ENCODE measurements at places on chromosomes 4 and X.

- DNase-seq, result no peak
Measured at GRCh38 chr4:170229006-170229405, 139.2 kb upstream of the AADAT start.

DNA sequence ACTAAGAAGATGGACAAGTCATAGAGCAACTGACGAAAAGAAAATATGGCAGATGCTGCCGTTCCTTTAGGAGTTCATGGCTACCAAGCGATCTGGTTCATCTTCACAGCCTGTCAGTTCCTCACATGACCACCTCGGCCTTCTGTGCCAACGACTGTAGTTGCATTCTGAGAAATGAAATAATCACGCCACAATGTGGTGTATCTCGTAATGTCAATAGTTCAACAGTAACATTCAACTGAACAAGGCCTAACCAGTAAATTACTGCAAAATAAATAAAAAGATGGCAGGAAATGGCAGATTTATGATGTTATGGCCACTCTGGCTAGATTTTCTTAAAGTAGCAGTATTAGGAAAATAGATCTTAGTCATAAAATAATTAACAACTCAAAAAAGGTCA is 4.4 kb downstream of the GPRIN3 start:
- peak; percentile 77 for DNase-seq

DNA sequence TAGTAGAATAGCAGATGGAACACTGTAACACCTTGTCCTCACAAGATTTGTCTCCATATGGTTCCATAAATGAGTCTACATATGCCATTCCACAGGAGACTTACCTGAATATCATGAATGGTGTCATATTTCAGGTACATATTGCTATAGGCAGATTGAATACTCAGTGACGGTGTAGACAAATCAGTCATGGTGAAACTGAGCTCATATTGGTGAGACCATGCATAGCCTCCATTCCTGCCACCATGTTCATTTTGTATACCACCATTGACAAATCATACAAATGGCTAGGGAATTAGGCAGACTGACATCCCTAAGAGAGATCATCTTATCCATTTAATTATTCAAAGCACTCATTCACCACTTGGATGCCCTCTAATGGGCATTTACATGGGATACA is 38.0 kb upstream of the SPP1 start:
- DNase-seq, result no peak

DNA sequence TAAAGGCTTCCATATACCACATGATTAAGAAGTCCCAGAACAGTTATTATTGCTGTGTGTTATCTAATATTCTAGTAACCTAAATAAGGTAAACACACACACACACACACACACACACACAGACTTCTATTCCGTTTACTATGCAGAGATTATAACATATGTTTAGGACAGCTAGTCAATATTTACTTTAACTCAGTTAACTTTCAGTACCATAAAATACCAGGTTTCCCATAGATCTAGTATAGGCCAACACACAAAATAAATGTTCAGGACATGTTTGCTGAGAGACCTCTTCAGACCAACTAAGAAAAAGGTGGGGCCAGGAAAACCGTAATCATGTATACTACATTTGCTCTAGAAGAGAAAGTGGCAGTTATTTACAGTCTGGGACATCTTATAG is 365.5 kb downstream of the KLHL13 start:
- no peak for DNase-seq

DNA sequence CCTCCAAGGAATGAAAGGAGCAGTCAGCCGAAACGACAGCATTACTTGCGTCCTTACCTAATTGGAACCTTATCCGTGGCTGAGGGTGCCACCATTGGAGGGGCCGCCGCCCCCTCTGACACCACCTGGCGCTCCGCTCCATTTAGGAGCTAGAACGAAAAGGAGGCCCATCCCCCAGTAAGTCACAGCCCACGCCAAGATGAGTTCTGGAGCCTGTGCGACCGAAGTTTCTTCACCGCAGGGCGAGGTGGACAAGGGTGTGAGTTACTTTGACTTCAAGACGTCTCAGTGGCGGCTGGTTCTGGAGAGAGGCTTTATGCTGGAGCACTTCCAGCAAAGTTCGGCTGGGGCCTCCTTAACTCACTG is 729 bp upstream of the IRF2 start:
- no peak for DNase-seq

- DNase-seq, result no peak
Measured at GRCh38 chrX:115900425-115900824, 270.1 kb upstream of the AGTR2 start.

DNA sequence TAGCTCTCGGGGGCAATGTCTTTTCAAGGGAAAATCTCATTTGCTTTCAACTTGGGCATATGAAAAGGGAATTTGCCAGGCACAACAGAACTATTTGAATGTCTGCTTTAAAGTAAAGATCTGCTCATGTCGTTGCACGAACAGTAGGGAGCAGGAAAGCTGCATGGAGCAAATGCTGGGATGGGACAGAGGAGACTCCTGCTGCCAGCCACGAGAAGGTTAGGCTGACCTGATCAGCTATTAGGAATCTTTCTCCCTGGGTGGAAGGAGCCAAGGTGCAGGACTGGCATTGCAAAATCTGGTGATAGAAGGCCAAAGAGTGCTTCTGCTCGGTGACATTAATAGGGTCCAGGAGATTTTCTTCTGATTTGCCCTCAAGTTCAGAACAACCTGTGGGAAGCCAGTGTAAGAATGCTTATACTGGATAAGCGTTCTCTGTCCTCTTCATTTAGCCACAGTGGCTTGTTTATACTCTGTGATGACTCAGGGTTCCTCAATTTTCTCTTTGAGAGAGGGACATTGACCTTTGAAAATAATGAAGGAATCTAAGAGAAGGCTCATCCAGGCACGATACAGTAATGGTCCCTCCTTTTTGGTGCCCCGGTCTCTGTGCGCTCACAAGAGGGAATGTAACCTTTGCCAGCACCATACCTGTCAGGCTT is 22.9 kb downstream of the FHL1 start:
- no peak for DNase-seq

GRCh38 chr4:111128327-111128726 is 505.4 kb upstream of the PITX2 start:
- no peak for DNase-seq

DNA sequence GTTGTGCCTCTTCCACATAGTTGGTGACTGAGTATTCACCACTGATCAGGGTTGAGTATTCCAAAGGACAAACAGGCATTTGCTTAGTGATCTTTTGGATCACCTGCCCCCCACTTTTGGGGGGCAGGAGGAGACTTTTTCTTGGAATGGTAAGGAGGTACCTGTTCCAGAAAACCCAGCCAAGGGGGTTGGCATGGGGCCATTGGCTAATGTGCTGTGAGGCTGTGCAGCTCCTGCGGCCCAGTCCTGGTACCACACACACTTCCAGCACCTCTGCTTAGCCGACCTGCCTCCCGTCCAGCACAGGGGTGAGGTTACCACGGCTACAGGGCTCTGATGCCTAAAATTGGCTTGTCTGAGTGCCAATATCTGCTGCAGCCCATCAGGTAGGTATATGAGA is 40.1 kb upstream of the MGST2 start:
- DNase-seq, result no peak

GRCh38 chr4:128244379-128244778 is 43.2 kb downstream of the PGRMC2 start:
- no peak for DNase-seq

GRCh38 chr4:137707626-137708025 is 175.3 kb upstream of the PCDH18 start:
- no peak for DNase-seq

DNA sequence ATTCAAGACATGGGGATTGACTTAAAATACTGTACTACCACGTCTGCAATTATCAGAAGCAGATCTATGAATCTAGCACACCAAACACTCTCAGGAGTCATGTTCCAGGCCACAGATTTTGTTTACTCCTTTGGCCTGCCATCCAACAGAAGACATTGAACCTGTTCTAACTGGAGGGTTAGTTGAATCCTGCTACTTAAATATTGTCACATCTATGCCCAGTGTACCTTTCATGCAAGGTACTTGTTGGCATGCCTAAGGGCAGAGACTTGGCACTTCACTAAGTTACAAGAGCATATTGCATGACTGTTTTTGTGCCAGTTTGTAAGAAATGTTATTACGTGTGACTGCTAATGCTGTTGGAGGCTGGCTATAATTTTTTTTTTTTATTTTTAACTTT is 126.9 kb upstream of the BCOR start:
- no peak for DNase-seq

DNA sequence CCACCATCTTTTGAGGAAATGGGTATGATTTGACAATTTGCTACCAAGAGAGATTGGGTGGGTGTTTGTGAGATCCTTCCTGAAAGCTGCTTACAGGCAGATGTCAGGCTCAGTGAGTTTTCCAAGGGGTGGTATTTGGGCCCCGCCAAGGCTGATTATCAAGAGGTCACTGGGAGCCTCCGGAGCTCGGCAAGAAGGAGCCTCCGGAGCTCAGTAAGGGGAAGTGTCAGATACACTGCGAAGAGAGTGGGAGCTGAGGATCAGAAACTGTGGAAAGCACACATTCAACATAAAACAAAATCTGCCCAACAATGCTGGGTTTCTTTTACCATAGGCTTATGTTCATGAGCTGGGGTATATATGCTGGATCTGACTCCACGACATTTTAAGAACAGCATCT is 714 bp downstream of the RTL3 start:
- DNase-seq, result no peak

DNA sequence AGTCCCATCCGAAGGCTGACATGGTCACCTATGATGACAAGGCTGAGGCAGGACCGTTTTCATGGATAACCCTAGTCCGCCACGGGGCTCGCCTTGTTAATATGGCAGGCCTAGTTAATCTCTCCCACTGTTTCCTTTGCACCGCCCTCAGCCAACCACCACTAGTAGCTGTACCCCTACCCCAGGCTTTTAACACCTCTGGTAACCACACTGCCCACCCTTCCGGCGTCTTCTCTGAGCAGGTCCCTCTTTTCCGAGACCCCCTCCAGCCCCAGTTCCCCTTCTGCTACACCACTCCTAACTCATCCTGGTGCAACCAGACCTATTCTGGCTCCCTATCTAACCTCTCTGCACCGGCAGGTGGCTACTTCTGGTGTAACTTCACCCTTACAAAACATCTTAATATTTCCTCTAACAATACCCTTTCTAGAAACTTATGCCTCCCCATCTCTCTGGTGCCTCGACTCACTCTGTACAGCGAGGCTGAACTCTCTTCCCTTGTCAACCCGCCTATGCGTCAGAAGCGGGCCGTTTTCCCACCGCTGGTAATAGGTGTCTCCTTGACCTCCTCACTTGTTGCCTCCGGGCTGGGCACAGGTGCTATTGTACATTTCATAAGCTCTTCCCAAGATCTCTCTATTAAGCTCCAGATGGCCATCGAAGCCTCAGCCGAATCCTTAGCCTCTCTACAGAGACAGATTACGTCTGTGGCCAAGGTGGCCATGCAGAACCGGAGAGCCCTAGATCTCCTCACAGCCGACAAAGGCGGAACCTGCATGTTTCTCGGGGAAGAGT is 964.4 kb downstream of the RPA4 start:
- no peak for DNase-seq

GRCh38 chr4:107520368-107520767 is 199.7 kb downstream of the PAPSS1 start:
- no peak for DNase-seq

DNA sequence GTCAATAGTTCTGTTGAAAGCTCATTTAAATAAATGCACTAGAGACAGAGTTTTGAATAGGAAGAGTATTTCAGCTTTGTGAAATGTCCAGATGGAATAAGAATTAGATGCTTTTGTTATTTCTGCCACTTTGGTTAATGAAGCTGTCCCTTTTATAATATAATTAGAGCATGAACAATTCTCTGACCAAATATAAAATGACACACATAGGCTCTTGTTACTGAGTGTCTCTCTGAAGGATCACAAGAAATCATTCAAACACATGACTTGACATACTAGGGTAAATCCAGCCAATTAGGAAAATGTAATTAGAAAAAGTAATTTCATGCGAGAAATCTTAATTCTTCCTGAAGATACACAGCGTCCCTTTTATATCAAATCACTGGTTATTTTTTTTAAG is 68.4 kb upstream of the DDIT4L start:
- DNase-seq, result no peak

DNA sequence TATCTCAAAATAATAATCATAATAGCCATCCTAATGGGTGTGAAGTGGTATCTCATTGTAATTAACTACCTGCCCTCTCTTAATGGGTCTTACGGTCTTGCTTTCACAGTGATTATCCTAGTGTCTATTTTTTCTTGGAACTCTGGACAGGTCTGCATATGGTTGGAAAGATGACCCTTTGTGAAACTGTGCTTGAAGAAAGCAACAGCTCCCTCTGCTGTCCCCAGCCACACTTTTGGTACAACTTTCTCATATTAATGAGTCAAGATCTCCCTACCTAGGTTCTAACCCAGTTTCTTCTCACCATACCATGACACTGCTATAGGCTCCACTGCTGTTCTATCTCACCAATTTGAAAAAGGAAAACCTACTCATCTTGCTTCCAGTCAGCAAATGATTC is 2.4 kb downstream of the TFDP3 start:
- no peak for DNase-seq

GRCh38 chrX:3697220-3697684 is 16.2 kb downstream of the PRKX start:
- DNase-seq, result no peak
